GM20000 (cell line): ENCODE measurements at places on chromosomes 6 and 20.

- DNase-seq, result no peak
These were observed 71.1 kb upstream of the RUNX2 start for GRCh38 chr6:45256697-45257695.

- no peak for DNase-seq
These were observed 46.3 kb upstream of the BTN3A2 start for GRCh38 chr6:26318459-26319404.

DNA sequence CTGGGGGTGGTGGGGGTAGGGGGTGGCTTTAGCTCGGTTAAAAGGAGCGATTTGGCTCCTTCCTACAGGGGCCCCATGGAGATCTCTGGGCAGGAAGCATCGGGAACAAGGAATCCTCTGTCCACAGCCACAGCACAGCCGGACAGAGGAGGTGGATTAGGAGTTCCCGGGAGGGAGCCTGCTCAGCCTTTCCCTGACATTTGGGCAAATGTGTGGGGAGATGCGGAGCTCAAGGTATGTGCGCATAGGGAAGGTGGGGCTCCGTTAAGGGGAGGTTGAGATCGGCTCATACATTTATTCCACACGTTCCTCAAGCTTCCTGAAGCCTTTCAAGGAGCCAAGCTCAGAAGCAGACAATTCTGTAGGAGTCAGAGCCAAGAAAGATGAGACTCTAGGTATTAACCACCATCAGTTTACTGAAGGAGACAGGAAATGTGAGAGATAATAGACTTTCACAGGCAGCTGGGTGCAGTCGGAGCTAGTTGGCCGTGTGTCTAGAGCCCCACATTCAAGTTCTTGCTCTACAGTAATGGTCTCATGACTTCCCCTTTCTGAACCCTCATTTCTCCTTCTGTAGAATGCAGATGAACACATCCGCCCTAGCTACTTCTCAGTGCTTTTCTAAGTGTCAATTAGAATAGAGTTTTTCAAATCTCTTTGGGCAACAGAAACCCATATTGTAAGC, 40.8 kb upstream of the EPB41L1 start:
- peak; percentile 59 for DNase-seq

DNA sequence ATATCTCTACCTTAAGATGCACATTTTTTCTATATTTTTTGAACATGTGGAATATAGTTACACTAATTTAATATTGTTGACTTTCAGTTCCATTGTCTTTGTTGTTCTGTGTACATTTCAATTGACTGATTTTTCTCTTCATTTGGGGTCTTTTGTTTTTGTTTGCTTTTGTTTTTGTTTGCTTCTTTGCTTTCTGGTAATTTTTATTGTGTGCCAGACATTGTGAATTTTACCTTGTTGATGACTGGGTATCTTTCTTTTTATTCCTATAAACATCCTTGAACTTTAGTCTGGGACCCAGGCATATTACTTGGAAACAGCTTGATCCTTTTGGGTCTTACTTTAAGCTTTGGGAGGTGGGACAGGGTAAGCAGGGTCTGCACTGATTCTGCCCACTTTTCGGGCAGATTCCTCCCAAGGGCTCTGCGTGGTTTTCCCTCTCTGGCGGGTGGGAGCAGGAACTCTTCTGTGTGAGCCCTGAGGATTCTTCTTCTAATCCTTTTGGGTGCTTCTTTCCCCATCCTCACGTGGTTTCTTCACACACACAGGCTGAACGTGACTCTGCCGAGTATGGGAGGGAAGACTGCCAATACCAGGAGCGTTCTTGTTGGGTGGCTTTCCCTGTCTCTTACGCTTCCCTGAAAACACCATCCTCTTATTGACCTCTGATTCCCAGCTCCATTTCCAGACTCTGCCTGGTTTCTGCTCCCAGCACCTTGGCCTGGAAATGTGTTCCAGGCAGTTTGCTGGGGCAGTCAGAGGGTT, 200.5 kb downstream of the ARID1B start:
- DNase-seq, result no peak

DNA sequence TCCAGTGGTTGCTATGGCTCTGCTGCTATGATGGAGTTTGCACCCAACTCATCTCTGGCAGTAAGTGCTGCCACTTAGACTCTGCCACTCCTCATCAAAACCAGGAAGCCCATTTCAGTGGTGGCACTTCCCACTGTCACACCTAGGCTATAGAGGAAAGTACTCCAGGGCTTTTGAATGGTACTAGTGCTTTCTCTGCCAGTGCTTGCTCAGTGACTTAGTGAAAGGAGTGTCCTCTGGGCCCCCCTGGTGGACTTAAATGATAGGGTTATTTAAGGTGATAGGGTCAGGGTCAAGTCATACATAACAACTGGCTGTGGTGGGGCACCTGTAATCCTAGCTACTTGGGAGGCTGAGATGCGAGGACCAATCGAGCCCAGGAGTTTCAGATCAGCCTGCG, 22.8 kb downstream of the FITM2 start:
- no peak for DNase-seq

DNA sequence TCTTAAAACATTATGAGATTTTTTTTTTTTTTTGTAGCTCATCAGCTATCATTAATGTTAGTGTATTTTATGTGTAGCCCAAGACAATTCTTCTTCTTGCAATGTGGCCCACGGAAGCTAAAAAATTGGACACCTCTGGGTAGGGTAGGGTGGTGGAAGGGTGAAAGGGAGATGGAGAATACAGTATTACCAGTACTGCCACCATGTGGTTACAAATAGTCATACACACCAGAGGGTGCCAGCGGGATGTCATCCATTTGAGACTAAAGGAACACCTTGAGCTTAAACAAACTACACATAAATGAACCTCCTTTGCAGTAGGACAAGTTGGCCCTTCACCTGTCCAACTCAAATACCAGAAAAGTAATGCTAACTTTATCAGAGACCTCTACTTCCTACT, 601.9 kb downstream of the HTR1B start:
- peak; percentile 9 for DNase-seq

GRCh38 chr20:2891343-2891742, 18.1 kb downstream of the PTPRA start:
- DNase-seq, result no peak

- no peak for DNase-seq
These were observed 105.8 kb upstream of the ASCC3 start for GRCh38 chr6:100986921-100987320.

DNA sequence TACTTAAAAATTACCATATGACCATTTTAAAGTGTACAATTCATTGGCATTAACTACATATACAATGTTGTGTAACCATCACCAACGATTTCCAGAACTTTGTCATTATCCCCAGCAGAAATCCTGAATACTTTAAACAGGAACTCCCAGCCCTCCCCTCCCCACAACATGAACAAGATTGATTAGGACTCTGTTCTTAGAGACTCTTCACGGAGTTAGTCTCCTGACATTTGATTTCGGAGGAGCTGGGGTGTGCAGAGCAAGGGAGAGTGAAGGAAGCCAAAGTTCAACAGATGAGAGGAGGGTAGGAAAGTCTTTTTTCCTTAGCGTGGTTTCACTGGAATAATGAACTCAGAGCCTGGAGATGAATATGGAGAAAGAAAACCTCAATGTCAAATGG, 17.2 kb upstream of the QKI start:
- DNase-seq, result no peak

- DNase-seq, result no peak
These were observed 123.0 kb downstream of the TCP11 start for GRCh38 chr6:35018182-35018519.

DNA sequence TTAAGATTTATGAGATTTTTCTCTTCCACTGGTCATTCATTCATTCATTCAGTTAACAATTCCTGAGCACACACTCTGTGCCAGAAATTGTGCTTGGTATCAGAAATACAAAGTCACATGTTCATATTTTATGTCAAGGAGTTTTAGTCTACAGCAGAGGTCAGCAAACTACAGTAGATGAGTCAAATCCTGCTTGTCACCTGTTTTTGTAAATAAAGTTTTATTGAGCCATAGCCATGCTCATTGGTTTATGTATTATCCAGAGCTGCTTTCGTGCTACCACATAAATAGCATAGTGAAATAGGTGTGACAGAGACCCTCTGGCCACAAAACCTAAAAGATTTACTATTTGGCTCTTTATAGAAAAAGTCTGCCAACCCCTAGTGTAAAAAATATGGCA, 46.8 kb downstream of the THEMIS start:
- no peak for DNase-seq

DNA sequence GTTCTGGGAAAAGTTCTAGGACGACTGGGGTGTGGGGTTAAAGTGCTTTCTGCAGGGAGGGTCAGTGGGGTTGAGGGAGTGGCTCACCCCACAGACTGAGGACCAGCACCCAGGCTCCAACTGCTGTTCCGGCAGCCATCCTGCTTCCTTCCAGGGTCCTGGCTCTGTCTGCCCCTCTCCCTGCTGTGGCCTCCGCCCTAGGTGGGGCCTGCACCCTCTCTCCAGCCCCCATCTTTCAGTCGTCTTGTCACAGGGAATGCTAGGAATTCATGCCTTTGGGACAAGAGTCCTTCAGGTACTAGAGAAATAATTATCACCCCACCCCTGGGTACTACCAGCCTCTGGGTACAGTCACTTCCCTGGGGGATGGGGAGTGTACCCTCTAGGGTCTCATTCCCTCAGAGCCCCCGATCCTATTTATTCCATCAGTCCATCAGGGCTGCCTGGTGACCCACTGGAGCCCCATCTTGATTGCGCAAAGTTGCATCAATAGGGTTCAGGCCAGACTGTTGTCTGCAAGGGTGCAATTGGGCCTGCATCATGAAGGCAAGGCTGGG, at the start of gene AGER:
TSS of gene AGER (minus strand) at position 170 of the 557 bp plus-strand sequence. CDS start at position 139, 31 bp downstream.
- DNase-seq, result no peak

DNA sequence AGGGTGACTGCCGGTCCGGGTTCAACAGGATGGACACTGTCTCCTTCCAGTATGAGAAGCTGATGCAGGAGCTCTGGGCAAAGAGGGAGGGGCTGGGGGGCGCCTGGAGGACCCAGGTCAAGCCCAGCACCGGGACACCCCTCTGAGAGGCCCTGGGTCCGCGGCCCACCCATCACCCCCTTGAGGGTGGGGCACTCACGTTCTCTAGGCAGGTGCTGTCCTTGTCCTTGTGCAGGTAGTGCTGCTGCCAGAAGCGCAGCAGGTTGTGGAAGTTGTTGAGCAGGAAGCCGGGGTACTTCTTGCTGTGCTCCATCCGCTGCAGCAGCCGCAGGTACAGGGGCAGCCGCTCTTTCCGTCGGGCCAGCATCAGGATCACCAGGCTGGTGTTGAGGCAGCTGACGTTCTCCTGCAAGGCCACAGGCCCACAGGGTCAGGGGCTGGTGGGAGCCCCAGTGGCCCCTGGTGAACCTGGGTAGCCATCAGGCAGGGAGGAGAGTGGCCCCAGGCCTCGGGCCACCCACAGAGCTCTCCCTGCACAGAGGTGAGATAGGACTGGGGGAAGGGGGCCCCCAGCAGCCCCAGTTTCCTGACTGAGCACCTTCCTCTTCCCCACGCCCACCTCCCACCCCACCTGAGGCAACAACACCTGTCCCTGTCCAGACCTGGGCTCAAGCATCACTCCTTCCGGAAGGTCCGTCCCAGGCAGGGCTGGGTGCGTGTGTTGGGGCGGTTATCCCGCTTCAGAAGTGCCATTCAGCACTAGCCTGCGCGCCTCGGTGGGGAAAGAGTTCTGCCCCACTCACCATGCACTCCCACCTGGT, 47.8 kb downstream of the MYH7B start:
- no peak for DNase-seq

DNA sequence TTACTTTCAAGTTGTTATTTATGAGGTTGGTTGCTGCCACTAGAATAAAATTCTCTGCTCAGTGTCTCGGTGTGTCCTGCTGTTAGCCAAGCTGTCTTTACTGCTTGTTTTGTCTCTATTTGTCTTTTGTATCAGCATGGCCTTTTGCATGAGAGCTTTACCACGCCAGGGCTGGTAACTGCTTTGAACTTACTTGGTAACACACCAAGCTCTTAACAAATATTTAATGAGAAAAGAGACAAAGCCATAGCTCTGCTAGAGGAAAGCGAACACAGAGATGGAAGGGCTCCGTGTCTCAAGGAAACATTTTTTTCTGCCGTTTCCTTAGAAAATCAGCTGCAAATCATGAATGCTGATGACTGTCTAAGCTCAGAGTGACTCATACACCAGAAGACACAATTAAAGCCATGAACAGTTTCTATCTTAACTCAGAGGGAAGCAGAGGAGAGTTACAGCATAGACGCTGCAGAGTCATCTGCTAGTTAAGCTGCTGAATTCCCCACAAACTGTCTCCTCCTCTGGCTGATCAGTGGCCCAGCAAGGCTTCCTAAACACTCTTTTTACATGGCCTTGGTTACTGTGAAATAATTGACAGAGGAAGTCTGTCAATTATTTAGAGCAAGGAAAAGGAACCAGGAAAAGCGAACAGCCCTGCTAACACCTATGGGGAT, 44.8 kb downstream of the AGPAT4 start:
- peak; percentile 26 for DNase-seq

DNA sequence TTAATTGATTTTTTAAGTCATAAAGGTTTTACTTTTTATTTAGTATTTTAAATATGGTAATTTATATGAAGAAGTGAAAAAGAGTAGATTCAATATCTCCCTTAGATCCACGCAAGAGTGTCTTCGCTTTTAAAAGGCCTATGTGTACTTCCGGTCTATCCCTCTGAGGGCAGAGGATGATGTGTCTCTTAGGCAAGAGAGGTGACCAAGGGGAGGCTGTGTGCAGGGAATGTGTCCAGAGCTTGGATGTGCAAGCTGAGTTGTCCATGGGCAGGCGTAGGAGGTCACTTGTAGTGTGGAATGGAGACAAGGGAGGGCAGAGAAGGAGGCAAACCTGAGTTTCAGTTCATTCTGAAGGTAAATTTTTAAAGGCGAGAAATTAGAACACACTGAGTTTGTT, 113.9 kb downstream of the CRYBG1 start:
- DNase-seq, result no peak

DNA sequence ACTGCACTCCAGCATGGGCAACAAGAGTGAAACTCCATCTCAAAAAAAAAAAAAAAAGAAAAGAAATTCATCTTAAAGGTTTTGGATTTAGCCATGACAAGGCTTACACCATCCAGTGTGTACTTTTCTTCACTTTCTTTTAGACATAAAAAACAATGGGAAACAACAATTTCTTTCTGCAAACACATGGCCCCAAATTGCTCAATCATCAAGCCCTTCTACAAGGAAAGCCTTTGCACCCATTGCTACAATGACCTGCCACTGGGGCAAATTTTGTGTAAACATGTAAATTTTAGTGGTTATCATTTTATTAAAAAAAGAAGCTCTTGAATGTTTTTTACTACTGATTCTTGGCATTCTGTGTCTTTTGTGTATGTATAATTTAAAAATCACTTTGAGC, 131.8 kb upstream of the QKI start:
- no peak for DNase-seq

GRCh38 chr20:47509685-47510084, 8.0 kb downstream of the NCOA3 start:
- no peak for DNase-seq

GRCh38 chr6:3868544-3868943, 19.4 kb downstream of the FAM50B start:
- no peak for DNase-seq

GRCh38 chr6:143183666-143184065, 123.0 kb downstream of the AIG1 start:
- no peak for DNase-seq

DNA sequence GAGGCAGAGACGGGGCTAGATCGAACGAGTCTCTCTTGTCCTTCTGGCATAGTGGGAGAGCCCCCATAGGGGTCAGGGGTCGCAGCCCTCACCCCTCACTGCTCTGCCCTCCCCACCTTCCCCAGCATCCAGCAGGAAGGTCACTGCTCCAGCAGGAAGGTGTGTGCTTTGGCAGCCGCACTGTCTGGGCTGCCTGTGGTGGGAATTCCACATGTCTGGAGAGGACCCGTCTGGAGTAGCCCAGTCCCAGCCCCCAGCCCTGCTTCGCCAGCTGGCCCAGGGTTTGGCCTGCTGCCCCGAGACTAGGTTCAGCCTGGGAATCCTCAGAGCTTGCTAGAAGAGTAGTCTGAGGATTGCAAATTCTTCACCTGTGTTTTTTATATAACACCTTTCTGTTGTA, 2.5 kb upstream of the R3HDML start:
- no peak for DNase-seq
